NCI-H69 (cell line): ENCODE measurements at places on chromosomes 5 and 9.

DNA sequence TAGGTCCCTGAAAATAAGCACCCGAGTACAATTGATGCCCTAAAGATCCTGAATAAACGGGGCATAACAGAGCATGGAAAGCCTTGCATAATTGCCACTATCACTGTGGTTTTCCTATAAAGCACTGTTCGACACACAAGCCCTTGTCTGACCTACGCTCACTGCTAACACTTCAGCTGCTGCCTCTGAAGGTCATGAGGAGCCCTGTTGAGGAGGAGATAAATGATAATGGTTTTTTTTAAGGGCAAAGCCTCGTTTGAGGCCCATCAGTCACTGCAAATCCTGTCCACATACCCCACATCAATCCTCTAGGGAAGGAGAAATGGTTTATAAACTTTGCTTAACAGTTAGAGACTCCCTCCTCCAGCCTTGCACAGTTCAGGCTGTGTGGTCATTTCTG is 35.1 kb downstream of the GABBR2 start:
- DNase-seq = no peak

GRCh38 chr5:98593418-98593817 is 180.0 kb upstream of the RGMB start:
- DNase-seq = no peak

- DNase-seq = no peak
Measured at GRCh38 chr5:107088907-107089306, 581.8 kb downstream of the EFNA5 start.

DNA sequence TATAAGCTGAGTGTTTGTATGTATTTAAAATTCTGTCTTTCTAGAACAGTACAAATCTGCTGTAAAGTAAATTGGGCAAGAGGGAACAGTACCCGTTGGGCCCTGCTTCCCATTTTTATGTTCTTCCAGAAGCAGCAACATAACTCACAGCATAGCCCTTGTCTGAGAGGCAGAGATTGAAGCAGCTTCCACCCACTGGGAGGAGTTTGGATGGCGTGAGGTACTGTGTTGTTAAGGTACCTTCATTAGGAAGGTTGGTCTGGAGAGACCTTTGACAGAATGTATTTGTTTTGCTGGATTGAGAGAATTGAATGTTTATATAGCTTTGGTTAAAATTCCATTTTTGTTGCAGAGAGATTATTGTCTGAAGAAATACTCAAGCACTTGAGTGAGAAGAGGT is 24.8 kb downstream of the RAI14 start:
- DNase-seq = peak; percentile 24

GRCh38 chr9:135374591-135374990 is 105.0 kb upstream of the PPP1R26 start:
- DNase-seq = peak; percentile 73

GRCh38 chr9:79745752-79746336 is 174.1 kb downstream of the TLE4 start:
- DNase-seq = no peak

GRCh38 chr5:56386046-56386445 is 152.9 kb upstream of the ANKRD55 start:
- no peak for DNase-seq

DNA sequence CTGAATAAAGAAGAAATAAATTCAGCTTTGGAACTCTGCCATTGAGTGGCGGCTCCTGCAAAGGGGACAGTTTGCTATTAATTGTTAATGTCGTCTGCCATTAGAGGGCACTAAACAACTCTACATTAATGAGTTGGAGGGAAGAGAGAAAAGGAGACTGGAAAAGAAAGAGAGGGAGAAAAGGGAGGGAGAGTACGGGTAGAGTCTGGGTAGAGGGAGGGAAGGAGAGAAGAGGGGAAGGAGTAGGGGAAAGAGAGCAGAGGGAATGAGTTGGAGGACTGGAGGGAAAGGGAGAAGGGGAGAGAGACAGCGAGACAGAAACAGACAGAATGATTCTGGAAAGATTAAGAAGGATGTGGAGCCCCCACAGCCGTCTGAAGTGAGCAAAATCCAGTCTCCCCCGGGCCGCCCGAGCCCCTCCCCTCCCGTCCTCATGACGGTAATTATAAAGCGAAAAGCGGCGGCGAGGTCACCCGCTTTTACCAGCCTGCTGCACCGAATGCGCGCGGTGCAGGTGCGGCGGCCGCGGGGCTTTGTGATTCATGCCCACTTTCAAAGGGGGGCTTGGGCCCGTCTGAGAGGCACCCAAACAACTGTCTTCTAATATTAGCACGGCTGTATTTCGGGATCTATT is 1.9 kb upstream of the FST start:
- peak; percentile 83 for DNase-seq

DNA sequence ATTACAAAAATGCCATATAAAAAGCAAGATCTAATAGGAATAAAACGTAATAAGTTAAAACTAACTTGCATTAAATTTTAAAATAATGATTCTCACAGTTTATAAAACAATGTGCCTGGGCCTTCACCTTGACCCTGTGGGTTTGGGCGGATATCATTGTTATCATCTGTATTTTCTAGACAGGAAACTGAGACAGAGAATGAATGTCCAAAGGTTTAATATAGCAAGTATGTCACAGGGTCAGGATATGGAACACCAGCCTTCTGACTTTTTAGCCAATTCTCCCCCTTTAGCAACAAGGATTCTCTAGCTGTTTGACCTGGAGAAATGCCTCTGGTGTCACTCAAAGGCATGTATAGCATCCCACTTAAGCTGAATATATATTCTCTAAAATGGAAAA is 67.2 kb downstream of the ITGA1 start:
- DNase-seq = no peak

- no peak for DNase-seq
Measured at GRCh38 chr5:78696637-78697036, 48.1 kb upstream of the LHFPL2 start.

DNA sequence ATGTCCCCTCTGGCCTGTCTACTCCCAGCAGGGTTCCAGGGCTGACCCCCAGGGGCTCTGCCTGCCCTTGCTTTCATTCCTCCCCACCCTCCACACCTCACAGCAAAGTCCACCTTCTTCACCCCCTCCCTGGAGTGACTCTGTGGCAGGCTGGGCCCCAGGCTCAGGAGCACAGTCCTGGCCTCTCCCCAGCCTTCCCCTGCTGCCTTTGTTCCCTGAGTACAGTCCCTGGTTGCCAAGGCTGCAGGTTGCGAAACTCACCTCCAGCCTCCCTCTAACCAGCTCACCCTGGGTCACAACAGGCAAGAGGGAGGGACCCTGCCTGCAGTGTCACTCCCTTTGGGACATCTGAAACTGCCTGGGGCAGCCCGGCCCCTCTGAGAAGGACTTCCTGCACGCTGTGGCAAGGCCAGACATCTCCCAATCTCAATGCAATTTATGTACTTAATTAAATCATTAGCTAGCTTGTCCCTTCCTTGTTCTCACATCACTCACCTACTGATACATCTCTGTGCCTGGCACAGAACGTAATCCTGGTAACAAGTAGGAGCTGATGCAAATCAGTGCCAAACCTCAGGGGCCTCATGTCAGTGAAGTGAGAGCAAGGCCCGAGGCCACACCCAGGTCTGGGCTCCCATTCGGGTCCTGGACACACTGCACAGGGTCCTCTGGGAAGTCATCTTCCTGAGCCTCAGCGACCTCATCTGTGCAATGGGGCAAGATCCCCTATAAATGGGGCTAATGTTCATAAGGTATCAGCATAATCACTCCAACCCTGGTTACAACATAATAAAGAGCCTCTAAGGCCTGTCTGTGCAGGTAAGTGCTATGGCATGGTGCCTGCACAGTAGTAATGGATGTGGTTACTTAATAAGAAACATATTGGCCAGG is 27.3 kb upstream of the TRIM14 start:
- DNase-seq = peak; percentile 95

GRCh38 chr9:19876569-19877316 is 87.9 kb upstream of the SLC24A2 start:
- DNase-seq = no peak

DNA sequence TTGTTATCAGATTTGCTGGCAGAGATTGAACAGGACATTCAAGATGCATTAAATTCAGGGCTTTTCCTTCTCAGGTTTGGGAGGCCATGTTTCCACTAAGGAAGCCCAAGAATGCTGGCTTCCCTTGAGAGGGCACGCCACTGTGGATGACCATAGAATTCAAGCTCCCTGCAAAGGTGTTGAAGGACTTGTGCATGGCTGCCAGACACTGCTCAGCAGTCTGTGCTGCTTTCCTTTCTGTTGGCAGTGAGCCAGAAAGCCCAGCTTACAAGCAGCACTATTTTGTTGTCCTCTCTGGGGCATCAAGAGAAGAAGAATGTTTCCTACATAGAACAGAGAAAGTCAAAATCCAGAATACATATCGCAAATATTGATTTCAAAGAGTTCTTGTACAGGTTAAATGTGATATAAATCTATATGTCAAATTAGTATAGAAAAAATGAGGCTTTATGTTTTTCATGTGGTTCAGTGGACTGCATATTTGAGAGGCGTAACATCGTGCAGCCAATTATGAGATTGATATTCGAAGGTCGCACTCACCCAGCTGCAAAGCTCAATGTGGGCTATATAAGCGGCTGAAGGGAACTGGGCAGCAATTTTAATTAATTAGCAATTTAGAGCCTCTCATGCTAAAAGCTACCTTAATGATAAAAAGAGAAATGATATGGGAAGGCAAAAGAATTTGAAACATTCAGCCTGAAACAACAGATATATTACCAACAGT is 103.1 kb upstream of the ISL1 start:
- DNase-seq = peak; percentile 91

DNA sequence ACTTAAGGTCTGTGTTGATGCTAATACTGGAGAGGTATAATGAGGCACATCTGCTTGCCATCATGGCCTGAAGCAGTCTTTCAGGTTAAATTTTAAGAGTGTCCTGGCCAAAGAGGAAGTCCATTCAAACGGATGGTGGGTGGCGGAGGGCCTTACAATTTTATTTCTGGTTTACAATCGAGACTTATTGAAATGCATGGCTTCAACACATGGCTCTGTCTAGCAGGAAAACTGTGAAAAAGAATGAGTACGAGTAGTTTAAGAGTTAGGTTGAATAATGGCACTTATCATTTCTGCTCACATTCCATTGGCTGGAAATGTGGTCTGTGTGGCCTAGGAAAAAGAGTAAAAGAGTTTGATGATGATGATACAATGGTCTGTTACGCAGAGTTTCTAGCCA is 42.1 kb downstream of the LRRC70 start:
- DNase-seq = no peak

- no peak for DNase-seq
Measured at GRCh38 chr9:90958328-90958727, 156.7 kb downstream of the SYK start.

DNA sequence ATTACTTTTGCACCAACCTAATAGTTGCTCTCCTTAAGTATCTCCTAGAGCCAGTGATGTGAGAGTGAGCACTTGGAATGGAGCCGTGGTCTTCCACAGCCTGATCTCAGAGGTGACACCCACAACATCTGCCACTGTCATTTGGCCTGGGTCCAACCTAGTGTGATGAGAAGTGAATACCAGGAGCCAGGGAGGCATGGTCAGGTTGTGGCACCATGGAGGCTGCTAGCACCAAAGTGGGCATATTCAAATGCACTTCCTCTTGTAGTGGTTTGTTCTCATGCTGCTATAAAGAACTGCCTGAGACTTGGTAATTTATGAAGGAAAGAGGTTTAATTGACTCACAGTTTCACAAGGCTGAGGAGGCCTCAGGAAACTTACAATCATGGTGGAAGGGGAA is 22.6 kb upstream of the CEP72 start:
- DNase-seq = peak; percentile 49
